Upper lobe of left lung (tissue), 6 donors: ENCODE measurements at places on chromosomes 3 and 15. TPM values are rescaled to one million over a fixed set of nuclear protein-coding genes. Genes with fewer than 3 reads are reported as not detected.

The ANKUB1 gene
- 3.1 TPM for total RNA-seq

The MST1R gene
- 24.5 TPM for total RNA-seq

The GATA2 gene
- total RNA-seq = 62.0 TPM

The DPH6 gene
- 37.4 TPM for total RNA-seq

The NEK10 gene
- total RNA-seq = 85.3 TPM

- no peak overlapping the region for H3K4me3 ChIP-seq
- no peak overlapping the region for H3K27ac ChIP-seq
- H3K4me1 ChIP-seq = no peaks in the 10 kb centered on the region
These were observed 65.6 kb downstream of the SPSB4 start for GRCh38 chr3:141116721-141117120.

- no peaks in the 10 kb centered on the region for H3K27me3 ChIP-seq
- DNase-seq = no peak
- H3K36me3 ChIP-seq = peaks cover 6% of the 10 kb centered on the region
- H3K4me1 ChIP-seq = no peaks in the 10 kb centered on the region
- no peak overlapping the region for H3K4me3 ChIP-seq
- H3K27ac ChIP-seq = no peak overlapping the region
These were observed 249.0 kb downstream of the MCTP2 start for GRCh38 chr15:94480289-94480834.

DNA sequence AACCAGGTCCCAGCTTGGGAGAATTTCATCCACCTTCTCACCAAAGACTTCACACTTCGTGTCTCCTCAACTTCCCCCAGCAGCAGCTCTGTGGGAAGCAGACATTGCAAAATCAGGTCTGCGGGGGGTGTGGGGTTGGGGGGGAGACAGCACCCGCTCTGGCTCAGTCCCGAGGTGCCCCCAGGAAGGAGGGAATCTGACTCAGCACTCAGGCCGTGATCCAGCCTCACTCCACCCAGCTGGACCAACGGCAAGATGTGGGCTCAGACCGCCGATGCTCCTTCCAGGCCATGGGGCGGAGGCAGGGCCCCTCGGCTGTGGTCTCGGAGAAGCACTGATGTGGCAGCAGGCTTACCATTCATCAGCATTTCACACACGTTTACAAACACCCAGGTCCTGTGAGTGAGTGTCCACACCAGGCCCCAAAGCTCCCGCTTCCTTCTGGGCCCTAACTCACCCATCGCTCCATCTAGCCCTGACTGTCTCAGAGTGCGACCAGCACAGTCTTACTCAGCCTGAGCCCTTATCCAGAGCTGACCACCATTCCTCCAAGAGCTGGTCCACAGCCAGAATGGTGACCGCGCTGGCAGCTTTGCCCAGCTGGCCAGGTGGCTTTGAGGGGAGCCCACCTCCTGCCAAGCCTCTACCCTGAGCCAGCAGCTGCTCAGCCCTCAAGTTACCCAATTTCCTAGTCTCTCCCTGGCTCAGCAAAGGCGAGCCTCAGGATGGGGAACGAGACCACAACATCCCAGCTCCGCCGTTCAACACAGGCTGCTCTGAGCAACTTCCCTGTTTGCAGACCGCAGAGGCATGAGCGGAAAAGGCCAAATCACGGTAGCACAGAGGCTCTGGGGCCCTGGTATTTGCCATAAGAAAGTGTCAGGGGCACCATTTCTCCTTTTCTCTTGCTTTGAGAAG lies 3.3 kb downstream of the STAB1 start:
- H3K4me3 ChIP-seq = no peak overlapping the region
- peaks cover 36% of the 10 kb centered on the region for H3K4me1 ChIP-seq
- no peaks in the 10 kb centered on the region for H3K27me3 ChIP-seq
- no peaks in the 10 kb centered on the region for H3K36me3 ChIP-seq

GRCh38 chr15:93072011-93072410 lies 17.0 kb downstream of the RGMA start:
- H3K27me3 ChIP-seq = peaks cover 15% of the 10 kb centered on the region
- H3K27ac ChIP-seq = peak overlapping the region; percentile 71
- H3K4me3 ChIP-seq = peak overlapping the region; percentile 57

GRCh38 chr3:126908752-126909275 lies 74.1 kb upstream of the PLXNA1 start:
- H3K4me1 ChIP-seq = peaks cover 20% of the 10 kb centered on the region
- DNase-seq = no peak
- H3K36me3 ChIP-seq = no peaks in the 10 kb centered on the region

- H3K4me1 ChIP-seq = no peaks in the 10 kb centered on the region
- H3K27me3 ChIP-seq = no peaks in the 10 kb centered on the region
- H3K36me3 ChIP-seq = no peaks in the 10 kb centered on the region
- no peak overlapping the region for H3K4me3 ChIP-seq
- H3K27ac ChIP-seq = no peak overlapping the region
These were observed 222.0 kb downstream of the MCTP2 start for GRCh38 chr15:94453227-94453988.

DNA sequence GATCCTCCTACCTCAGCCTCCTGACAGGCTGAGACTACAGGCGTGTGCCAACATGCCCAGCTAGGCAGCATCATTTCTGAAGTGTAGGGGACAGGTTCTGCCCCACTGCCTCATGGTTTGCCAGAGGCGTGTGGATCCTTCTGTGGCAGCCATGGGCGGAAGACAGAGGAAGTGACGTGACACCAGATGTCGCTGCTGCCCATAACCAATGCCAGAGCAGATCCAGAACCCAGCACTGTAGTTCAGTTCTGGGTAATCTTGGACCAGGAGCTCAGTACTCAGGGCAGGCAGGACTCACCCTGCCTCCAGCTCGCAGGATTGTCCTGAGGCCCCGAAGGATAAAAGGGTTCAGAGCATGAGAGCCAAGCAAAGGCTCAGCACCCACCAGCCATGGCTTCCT lies 8.2 kb downstream of the RBPMS2 start:
- H3K36me3 ChIP-seq = no peaks in the 10 kb centered on the region
- no peaks in the 10 kb centered on the region for H3K4me1 ChIP-seq
- DNase-seq = no peak
- H3K27ac ChIP-seq = no peak overlapping the region
- H3K27me3 ChIP-seq = no peaks in the 10 kb centered on the region

DNA sequence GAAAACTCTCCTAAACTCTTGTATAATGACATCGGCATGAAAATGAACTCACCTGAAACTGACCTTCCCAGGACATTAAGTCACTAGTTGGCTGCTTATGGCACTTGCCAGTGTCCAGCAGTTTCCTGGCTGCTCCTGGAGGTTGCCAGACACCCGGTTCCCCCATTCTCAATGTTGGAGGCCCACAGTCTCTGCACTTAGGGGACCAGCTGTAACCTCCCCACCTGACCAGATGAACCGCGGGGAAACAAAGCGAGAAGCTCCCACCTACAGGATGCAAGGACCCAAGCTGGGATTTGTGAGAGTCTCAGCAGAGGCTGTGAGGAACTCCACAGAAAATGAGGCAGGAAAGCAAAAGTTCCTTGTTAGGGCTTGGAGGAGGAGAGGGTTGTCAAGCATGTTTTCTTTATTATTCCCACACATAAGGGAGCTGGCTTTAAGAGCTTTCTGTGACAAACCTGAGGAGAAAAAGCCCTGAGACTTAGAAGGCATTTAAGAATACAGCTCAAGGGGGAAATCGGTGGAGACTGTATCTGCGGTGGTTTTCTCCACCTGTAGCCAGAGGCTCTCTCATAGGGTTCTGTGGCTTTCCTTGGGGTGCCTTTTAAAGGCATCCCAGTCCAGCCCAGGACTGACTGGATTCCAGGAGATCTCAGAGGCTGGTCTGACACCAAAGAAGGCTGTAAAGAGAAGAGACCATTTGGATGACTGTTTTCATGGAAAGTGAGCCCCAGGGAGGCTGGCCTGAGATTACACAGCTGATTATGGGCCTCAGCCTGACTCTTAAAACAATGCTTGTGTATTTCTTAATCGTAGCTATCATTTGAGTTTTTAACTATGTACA lies 4.6 kb downstream of the TPM1 start:
- peak overlapping the region; percentile 90 for H3K27ac ChIP-seq
- H3K4me3 ChIP-seq = peak overlapping the region; percentile 71

DNA sequence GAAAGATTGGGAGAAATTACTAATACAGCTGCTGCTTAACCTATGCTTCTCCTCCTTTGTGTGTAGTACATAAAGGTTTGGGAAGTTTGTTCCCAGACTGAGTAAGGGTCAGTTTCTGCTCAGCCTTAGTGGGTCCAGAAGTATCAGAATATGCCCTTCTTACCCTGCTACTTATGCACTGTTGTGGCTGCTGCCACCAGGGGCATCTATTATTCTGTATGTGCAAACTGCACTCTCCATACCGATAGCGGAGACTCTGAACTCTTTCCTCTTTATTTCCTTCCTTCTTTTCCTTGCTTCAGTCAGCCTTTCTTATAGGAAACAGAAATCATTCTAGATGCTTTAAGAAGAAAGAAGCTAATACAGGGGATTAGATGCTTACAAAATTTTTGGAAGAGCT lies 4.0 kb downstream of the NEDD4 start:
- H3K4me3 ChIP-seq = no peak overlapping the region
- peaks cover 6% of the 10 kb centered on the region for H3K4me1 ChIP-seq
- no peaks in the 10 kb centered on the region for H3K27me3 ChIP-seq
- no peak for DNase-seq
- H3K27ac ChIP-seq = no peak overlapping the region
- no peaks in the 10 kb centered on the region for H3K36me3 ChIP-seq

DNA sequence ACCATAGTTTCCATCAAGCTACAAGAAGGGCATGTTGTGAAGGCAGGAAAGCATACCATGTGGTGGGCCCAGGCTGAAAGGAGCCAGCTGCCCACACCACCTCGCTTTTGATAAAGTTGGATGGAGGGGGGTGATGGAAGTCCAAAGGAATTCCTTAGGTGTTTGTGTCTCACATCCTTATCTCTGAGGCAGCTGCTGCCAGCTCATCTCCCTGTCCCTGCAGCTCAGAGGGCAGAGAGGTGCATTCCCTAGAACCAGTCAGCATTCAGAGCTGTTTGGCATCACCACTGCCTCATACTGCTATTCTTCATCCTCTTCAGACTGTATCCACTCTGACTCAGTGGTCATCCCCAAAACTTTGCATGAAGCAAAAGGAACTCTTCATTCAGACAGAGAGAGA lies 141.5 kb upstream of the BFSP2 start:
- no peaks in the 10 kb centered on the region for H3K27me3 ChIP-seq
- no peak for DNase-seq
- H3K4me3 ChIP-seq = no peak overlapping the region
- no peaks in the 10 kb centered on the region for H3K36me3 ChIP-seq

DNA sequence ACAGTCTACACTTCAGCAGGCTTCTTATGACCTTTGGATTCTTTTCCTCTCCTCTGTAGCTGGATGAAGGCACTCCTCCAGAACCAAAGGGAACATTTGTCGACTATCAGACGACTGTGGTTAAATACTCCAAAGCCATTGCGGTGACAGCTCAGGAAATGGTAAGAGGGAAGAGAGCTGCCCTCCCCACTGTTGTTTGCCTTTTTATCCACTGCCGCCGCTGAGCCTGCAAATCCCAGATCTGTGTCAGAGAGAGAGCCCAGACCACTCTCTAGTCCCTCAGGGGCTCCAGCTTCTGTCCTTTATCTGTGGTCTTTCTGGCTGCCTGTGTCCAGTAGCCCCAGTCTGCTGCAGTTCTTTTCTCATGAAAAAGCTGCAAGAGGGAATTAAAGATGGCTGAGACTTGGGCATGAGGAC lies 261.5 kb upstream of the TPM1 start:
- H3K27ac ChIP-seq = no peak overlapping the region
- no peak for DNase-seq
- H3K36me3 ChIP-seq = no peaks in the 10 kb centered on the region
- H3K4me1 ChIP-seq = peaks cover 4% of the 10 kb centered on the region
- H3K27me3 ChIP-seq = no peaks in the 10 kb centered on the region
- no peak overlapping the region for H3K4me3 ChIP-seq

DNA sequence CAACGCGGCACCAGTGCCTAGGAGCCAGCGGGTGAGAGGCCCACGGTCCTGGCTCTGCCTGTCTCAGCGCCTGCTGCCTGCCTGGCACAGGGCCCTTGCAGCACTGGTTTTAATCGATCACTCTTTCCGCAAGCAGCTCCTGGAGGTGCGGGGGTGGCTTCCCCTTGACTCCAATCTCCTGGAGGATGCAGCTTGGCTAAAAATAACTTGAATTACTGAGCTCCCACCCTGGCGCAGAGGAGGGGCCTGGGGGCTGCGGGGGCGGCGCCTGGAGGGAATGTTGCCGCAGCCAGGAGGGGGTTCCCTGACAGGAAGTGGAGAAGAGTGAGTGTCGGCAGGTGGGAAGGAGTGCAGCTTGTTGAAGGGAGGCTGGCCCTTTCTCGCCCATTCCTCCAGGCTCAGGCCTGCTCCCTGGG lies 9.9 kb upstream of the RPL29 start:
- peak overlapping the region; percentile 79 for H3K27ac ChIP-seq
- peaks cover 36% of the 10 kb centered on the region for H3K4me1 ChIP-seq
- H3K27me3 ChIP-seq = no peaks in the 10 kb centered on the region
- no peak for DNase-seq
- H3K36me3 ChIP-seq = no peaks in the 10 kb centered on the region

GRCh38 chr3:197353867-197354567 lies 55.6 kb upstream of the DLG1 start:
- H3K4me3 ChIP-seq = peak overlapping the region; percentile 18
- H3K27me3 ChIP-seq = no peaks in the 10 kb centered on the region
- peak overlapping the region; percentile 43 for H3K27ac ChIP-seq
- H3K4me1 ChIP-seq = peaks cover 3% of the 10 kb centered on the region
- H3K36me3 ChIP-seq = no peaks in the 10 kb centered on the region
- no peak for DNase-seq

GRCh38 chr3:82978368-82978767 lies 1216.9 kb upstream of the GBE1 start:
- no peak for DNase-seq
- H3K4me1 ChIP-seq = no peaks in the 10 kb centered on the region
- no peak overlapping the region for H3K27ac ChIP-seq
- H3K4me3 ChIP-seq = no peak overlapping the region
- no peaks in the 10 kb centered on the region for H3K27me3 ChIP-seq

- no peak overlapping the region for H3K4me3 ChIP-seq
- no peaks in the 10 kb centered on the region for H3K4me1 ChIP-seq
- no peaks in the 10 kb centered on the region for H3K27me3 ChIP-seq
- H3K27ac ChIP-seq = no peak overlapping the region
These were observed 31.9 kb downstream of the SUSD5 start for GRCh38 chr3:33186524-33187367.

DNA sequence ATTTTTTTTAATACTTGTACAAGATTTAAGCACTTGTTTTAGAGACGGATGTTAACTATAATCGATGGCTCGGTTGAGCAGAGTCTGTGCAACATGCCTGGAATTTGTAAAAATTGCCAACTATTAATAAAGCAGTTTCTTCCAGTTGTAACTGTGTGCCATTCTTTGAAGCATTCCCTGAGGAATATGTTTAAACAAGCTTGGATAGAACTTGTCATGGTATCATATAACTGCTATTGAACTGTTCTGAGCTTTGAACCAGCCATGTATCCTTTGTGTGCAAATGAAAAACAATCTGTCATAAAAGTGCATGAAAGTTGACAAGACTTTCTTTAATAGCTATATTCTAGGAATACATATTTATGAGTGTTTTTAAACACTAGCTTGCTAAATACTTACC lies 45.8 kb upstream of the UBE2E2 start:
- H3K27me3 ChIP-seq = no peaks in the 10 kb centered on the region
- H3K4me1 ChIP-seq = no peaks in the 10 kb centered on the region
- H3K36me3 ChIP-seq = no peaks in the 10 kb centered on the region
- H3K27ac ChIP-seq = no peak overlapping the region
- DNase-seq = no peak
